ENCODE measurements at places on chromosomes 5 and 9. TPM values are rescaled to one million over a fixed set of nuclear protein-coding genes. Genes with fewer than 3 reads are reported as not detected.
A peak's percentile ranks its signal among the peaks of the same experiment; 100 is the strongest.

The CDC20B gene
- total RNA-seq = not detected

The APBA1 gene
- total RNA-seq = 11.2 TPM

The LEAP2 gene
- total RNA-seq = 0.32 TPM

The ASTN2 gene
- 5.6 TPM for total RNA-seq

The CCL27 gene
- total RNA-seq = not detected

The ANKRD34B gene
- not detected for total RNA-seq

DNA sequence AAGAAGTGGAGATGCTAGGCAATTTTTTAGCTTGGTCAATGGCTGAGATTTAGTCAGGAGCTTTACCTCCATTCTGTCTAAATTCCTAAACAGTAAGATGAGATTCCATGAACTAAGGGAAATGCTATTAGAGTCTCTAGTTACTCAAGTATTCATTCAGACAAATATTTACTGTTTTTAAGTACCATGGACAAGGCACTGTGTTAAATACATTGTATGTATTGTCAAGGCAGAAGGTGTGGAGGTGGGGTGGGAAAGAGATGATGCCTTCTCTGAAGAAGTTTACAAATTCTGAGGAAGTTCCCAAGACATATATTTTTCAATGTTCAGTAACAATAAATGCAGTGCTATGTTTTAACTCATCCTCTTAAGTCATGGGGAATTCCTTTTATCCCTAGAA lies 459.9 kb upstream of the NMUR2 start:
- DNase-seq = no peak

- no peak for DNase-seq
These were observed 31.0 kb downstream of the LPCAT1 start for GRCh38 chr5:1492757-1493156.

DNA sequence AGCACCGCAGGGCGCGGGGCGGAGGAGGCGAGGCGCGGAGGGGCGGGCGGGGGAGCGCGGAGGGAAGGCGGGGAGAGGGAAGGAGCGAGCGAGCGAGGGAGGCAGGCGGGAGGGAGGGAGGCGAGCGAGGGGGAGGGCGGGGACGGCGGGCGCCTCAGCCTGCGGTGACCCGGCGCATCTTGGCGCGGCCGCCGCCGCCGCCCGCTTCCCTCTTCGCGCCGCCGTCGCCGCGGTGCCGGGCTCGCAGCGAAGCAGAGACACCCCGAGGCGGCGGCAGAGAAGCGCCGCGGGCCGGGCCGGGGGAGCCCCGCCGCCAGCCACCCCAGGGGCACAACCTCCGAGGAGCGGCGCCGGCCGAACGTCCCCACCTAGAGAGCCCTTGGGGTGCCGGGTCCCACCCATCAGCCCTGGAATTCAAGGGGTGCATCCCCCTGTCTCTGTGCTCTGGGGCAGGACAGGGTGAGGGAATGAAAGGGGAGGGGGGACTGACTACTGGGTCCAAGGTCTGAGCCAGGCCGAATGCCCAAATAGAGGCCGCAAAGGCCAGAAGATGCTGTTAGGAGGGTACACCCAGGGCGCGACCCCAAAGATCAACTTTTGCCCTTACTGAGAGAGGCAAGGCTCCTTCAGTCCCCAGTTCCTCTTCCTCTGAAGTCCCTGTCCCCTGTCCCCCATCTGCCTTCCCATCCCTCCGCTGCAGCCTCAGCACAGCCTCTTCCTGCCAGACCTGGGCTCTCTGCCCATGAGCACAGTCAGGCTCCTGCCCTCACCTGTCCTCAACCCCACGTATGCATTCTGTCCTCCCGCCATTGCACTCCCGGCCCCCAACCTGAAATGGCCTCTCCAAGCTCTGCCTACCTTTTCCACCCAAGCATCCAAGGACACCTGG lies at the start of gene ADAMTS2:
Gene ADAMTS2, minus strand, starts transcription at position 29 of the 889 bp plus-strand sequence. CDS start 133 bp downstream, outside the sequence.
- DNase-seq = peak; percentile 65

- no peak for DNase-seq
These were observed 1171.6 kb upstream of the CDH18 start for GRCh38 chr5:21159510-21160059.

DNA sequence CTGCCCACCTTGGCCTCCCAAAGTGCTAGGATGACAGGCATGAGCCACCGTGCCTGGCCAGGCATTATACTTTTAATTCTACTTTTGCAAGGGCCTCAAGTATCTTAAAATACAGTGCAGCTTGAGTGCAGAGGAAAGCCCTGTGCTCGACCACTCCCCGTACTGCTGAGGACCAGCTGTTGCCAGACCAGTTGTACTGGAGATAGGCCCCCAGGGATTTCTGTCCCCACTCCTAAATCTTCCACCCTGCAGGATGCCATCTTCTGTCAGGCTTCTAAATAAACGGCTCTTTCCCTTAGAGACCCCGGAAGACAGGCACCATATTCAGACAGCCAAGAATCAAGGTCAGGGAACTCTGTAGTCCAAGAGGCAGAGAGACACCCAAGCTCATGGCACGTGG lies 16.6 kb upstream of the PSMD5 start:
- DNase-seq = no peak

DNA sequence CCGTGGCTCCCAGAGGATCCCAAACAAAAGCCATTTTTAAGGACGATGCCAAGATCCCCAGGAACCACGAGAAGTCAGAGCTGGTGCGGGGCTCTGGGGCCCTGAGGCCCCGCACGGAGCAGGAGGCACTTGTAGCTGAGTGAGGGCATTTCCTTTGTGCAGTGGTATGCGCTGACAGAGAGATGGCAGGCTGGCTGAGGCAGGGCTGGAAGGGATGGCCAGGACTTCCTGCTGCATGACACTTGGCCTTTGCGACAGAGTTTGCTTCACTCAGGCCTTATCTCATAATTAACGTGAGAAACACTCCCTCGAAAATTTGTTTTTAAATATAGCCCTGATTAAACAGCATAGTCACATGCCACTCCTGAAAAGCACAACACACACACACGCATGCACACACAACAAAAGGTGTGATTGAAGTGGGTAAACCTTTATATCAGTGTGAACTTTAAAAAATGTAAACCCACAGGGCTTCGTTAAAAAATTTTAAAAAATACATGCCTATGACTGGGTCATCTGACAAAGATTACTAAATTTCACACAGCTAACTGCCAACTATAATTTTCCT lies 536.6 kb downstream of the PDE4D start:
- DNase-seq = peak; percentile 28

DNA sequence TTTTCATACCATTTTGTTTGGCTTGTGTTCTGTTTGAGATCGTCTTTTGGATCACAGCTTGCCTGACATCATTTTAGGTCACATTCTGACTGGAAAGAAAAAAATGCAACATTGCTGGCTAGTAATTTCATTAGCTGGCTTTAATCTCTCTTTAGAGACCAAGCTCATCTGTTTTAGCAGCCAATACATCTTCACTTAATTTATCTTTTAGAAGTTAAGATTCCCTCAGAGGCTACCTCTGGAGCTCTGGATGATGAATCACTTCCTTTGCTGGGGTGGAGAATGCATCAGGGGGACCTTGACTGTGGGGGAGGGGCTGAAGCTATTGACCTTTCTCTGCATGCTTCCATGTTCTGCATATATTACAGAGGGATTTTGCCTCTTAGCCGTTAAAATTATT lies 181.5 kb upstream of the OTULINL start:
- peak; percentile 54 for DNase-seq

GRCh38 chr5:1883120-1883924 lies 597 bp upstream of the IRX4 start:
- DNase-seq = no peak

DNA sequence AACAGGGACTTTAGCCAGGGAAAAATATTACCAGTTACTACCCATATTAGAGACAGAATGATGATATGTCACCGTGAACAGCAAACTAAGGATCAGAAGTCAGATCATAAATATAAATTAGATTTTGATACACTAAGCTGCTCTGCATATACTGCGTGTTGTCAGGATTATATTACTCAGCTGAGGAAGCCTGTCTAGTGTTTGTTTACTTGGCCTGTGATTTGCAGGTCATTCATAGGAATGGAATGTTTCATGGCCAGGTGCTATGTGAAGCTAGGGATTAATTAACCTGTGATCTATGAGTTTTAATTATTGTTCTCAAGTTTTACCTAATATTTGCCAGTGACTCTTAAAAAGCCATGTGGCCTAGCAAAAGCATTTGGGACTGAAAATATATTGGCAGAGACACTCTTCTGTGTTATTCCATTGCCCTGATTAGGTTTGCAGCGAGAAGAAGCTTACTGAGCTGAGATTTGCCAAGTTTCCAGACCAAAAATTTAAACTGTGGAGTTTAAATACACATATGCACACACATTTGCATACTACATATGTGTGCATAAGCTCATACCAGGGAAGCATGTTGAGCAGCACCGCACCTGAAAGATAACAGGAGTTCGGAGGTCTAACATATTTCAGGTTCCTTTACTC lies 496.3 kb upstream of the GRIA1 start:
- DNase-seq = no peak

DNA sequence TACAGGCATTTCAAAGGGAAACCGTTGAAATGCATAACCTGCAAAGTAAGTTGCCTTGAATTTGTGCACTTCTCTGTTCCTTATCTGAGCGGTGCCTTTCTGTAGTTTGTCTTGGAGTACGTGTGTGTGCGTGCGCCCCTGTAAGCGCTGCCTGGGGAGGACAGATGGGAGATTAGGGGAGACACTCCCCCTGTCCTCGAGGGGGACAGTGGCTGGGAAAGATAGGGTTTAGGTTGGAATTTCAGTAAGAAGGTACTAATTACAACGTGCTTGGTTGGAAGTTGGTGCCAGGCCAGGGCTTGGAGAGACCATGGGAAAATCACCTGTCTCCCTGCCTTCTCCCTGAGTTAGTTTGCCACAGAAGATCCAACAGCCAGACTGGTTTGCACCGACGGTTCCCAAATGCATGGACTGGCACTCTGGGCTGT lies 73.2 kb downstream of the PIK3R1 start:
- no peak for DNase-seq

- DNase-seq = peak; percentile 12
These were observed 34.6 kb upstream of the IPPK start for GRCh38 chr9:92704528-92704927.

DNA sequence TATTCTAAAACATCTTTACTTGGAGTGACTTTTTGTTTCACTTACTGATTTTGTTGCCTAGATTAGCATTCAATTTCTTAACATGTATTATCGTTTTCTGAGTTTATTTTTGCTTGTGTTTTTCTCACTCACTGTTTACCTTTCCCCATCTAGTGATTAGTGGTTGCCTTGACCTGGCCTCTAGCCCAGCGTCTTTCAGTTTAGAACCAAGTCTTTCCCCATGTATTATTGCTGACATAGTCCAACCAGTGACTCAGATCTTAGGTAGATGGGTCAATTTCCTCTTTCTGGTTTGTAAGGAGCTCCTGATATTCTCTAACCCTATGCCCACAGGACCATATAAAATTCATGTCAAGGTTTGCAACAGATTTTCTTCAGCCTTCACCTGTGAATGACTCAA lies 135.5 kb downstream of the PRR16 start:
- peak; percentile 93 for DNase-seq

DNA sequence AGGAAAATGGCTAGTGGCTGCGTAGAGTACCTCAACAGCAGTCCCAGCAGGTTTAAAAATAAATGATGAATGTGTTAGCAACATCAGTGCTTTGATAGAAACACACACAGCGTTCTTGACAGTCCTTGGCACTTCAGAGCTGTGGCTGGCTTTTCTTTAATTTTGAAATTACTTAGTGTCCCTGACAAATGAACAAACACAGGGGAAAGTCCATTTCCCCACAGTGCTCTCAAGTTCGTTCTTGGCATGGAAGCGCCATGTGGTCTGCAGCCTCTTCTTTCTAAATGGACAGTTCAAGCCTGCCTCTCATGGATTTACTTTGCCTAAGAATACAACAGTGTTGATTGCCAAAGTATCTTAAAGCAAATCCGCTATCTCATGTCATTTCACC lies 102.2 kb downstream of the ADAMTS12 start:
- no peak for DNase-seq

GRCh38 chr5:11734369-11734768 lies 169.9 kb downstream of the CTNND2 start:
- DNase-seq = no peak

- DNase-seq = no peak
These were observed 301 bp upstream of the IL4 start for GRCh38 chr5:132673488-132673887.

GRCh38 chr5:53503562-53504218 lies 23.3 kb downstream of the FST start:
- no peak for DNase-seq

GRCh38 chr5:140925806-140926442 lies at the start of gene PCDHAC1:
PCDHAC1 (plus strand) TSS chr5:140926299; CDS start chr5:140926893, 594 bp downstream.
- no peak for DNase-seq

DNA sequence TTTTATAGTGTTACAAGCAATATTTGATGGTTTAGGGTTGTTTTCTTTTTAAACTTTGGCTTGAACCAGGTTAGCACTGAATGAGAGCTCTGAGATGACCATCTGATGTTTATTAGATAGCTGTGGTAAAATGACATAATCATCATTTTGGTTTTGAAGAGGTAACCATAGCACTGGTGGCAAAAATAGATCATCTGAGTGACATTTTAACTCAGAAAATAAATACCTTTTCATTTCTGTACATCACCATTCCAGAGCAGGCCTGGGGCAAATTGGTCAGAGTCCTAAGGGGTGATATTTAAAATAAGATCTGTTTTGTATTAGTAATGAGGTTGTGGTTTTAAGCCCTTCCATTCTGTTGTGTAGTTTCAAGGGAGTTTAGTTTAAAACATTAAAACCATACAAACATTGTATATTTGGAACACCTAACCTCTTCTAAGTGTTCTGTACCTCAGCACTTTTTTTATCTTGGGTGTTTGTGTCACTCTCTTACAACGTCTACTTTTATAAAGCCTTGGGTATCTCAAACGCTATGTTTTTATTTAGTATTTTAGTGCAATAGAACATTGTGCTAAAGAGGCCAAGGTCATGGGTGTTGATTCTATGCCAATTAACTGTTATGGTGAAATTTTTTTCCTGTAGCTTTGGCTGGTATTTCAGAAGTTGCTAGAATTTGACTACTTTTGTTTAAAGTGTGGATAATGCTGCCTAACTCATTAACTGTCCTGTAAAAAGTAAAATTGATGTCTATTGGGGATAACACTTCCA lies 166.1 kb downstream of the CD180 start:
- peak; percentile 29 for DNase-seq

- DNase-seq = peak; percentile 70
These were observed 120.6 kb downstream of the C9orf50 start for GRCh38 chr9:129500161-129500862.

DNA sequence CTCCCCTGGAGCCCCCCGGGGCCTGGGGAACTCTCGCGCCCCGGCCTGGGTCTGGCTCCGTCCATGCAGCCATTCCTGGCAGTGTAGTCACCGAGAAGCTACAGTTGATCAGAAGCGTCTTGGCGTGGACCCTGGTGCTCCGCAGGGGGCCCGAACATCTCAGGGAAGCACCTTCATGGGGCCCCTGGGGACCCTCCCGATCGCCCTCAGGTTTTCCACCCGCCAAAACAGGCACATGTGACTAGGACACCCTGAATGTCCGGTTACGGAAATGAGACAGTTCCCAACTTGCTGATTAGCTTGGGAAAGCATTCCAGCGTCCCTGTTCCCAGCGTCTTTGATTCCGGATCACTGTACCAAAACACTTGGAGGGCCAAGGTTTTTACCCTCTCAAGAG lies 472 bp downstream of the FBXO4 start:
- peak; percentile 50 for DNase-seq

- no peak for DNase-seq
These were observed 84.1 kb downstream of the TLE1 start for GRCh38 chr9:81605170-81605670.
